HEK293T (cell line): ENCODE measurements at places on chromosomes 4 and X.

GRCh38 chr4:76753814-76754213 lies 144.1 kb downstream of the SOWAHB start:
- DNase-seq, result no peak

- DNase-seq, result no peak
Measured at GRCh38 chr4:166198041-166198440, 325.0 kb downstream of the TLL1 start.

DNA sequence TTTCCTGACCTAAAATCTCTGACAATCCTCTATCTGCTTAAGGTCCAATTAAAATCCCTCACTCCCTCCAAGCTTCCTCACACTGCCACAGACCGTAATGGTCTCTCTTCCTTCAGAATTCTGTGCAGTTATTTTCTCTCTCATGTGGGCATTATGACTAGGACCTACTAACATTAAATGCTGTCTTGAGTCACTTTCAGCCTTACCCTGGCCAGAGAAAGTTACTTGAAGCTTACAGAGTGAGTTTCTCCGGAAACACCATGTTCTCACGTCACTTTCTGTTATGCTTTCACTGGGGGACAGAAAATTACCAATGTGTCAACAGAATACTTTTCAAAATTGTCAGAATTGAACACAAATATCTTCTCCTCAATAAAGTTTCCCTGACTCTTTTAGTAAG lies 271.8 kb downstream of the INPP4B start:
- no peak for DNase-seq

DNA sequence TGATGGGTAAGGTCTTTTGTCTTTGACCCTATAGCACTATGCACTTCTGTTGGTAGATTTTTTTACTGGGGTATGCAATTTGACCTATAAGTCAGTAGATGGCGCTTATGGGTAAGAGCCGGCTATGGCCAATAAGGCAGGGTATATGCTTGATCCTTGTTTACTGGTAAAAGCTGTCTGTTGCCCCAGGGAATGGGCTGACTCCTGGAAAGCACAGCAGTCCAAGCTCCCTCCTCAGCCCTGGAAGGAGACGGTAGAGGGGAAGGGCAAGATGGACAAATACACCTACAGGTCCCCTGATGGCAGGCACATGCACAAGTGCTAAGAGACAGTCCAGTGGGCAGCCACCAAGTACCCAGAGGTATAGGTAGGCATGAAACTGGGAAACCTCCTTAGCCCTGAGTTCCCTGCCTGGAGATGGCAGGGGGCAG lies 63.7 kb downstream of the ADAMTS3 start:
- DNase-seq, result peak; percentile 60

DNA sequence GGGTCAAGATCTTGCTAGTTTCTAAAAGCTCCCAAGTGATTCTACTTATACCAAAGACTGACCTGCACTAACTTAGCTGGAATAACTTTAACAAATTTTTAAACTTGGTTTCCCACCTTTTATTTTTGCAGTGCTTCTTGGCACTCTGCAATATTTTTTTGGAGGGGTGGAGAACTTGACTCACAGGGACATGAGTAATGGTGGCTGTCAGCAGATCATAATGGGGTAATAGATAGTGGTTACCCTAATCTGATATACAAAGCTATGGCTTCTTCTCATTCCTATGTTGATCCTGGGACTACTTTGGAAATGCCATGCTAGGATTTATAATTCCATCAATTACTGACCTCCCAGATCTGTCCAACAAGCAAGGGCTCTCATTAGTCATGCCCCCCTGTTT lies 295.7 kb downstream of the GPAT3 start:
- DNase-seq, result no peak

- no peak for DNase-seq
Measured at GRCh38 chr4:107791902-107792301, 32.8 kb upstream of the SGMS2 start.

- DNase-seq, result no peak
Measured at GRCh38 chr4:140691369-140691768, 64.8 kb downstream of the TBC1D9 start.

DNA sequence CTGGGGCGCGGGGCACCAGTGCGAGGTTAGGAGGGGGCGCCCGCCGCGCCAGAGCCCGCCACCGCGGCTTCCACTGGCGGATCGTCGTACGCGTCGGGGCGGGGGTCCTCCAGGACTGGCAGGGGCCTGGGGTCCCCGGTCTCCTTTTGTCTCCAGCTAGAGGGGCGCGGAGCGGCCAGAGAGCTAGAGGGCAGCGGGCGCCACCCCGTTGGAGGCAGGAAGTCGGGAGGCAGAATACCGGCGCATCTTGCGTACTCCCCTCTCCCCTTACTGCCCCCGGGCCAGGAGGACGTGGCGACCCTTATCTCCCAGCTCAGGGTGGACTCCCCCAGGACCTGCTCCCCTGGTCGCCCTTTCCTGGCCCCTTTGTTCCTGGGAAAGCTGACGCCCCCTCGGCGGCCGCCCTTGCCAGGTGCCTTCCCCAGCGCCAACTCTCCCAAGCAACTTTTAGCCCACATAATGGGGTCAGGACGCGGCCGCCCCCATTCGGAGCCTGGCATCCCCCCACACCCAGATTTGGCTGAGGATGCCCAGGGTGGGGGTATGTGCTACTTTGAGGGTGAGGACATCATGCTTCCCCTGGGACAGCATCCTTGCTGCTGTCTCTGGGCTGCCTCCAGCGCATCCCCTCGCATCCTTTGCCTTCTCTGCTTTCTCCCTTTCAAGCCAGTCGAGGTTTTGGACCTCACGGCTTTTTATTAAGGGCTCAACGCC lies 933 bp downstream of the CNKSR2 start:
- DNase-seq, result no peak

DNA sequence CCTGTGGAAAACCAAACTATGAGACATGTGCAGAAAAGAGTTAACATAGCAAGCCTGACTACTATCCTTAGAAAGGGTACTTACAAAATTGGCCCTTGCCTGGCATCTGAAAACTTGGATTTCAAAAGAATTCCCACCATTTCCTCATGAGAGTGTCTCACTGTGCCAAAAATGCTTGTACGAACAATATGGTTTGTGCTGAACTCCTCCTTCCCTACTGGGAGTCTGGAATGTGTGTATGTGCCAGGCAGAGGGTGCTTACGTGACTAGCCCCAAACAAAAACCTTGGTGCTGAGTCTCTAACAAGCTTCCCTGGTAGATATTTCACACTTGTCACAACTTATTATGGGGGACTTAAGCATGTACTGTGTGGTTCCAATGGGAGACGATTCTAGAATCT lies 81.7 kb upstream of the GIMD1 start:
- DNase-seq, result no peak
